NCI-H2081 (cell line): ENCODE measurements at places on chromosomes 7 and 10.
A peak's percentile ranks its signal among the peaks of the same experiment; 100 is the strongest.

- DNase-seq: no peak
Measured at GRCh38 chr7:38478404-38478803, 152.8 kb downstream of the AMPH start.

GRCh38 chr10:31928549-31929260 is at the start of gene ARHGAP12:
TSS of gene ARHGAP12 (minus strand) at chr10:31928831. CDS start at chr10:31908855, 19,976 bp downstream.
- DNase-seq: peak; percentile 72

GRCh38 chr10:43194266-43194665 is 56.0 kb downstream of the CSGALNACT2 start:
- no peak for DNase-seq

DNA sequence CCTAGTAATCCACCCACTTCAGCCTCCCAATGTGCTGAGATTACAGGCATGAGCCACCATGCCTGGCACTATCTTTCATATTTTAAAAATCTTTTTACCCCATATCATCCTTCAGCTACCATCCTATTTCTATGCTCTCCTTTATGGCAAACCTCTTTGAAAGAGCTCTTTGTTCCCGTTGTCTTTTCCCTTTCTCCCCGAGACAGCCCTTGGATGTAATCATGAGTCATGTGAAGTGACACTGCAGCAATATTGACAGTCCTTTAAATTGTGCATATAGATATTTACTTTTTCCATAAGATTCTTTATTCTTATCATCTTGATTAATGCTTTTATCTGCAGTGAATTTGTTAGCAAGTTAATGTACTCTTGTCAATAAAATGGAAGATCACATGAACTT is 286.6 kb downstream of the ANKRD7 start:
- no peak for DNase-seq

DNA sequence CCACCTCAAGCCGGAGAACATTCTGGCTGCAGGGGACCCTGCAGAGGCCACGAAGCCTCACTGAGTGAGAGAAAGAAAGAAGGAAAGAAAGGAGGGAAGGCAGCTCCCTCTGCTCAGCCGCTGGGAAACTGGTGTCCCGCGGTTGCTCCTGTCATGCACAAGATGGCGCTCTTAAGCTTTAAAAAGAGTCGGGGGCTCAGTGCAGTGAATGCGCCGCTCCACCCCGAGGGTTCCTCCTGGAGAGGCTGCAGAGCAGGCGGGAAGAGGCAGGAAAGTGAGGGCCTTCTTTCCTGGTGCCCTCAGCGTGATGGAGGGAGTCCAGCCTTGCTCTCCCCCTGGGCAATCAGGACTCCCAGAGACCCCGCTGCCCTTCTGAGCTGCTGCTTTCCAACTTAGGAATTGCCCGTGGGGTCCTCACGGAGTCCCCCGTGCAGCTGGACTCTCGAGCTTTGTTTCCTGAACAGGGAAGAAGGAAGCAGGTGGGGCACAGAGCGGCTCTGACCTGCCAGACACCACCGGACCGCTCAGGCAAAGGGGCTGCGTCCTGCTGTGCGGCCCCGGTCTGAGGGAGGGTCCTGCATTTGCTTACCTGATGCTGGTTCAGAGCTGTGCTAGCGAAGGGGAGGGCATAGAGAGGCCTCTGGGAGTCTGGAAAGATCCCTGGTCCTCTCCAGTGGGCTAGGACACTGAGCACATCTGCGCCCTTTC is 141.9 kb upstream of the MKI67 start:
- no peak for DNase-seq

DNA sequence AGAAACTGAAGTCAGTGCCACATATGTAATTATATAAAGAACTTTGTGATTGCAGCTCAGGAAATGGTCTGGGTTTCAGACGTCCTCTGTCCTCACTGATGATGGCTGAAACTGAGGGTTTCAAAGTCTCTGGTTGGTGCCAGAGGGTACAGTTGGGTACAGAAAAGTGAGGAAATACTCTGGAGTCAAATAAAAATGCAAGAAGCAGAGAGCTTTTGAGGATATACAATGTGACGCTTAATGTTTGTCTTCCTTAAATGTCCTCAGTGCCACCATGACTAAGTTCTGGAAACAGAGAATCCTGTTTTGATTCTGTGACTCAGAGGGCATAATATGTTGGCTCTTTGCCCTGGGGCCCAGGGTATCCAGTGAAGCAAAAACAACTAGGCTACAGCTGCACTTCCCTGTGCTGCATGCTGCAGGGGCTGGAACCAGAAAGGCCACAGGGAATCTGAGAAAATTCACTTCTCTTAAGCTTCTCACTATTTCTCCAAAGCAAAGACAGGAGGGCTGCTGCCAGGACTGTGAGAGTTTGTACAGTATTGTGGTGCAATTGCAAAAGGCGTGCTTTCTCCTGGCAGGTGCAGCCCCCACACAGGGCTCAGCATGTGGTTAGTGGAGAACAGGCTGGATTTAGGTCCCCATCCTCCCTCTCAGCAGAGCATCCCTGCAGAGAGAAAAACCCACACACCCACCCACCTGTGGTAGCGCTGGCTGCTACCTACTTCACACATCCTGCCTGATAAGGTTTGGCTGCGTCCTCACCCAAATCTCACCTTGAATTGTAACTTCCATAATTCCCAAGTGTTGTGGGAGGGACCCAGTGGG is 169.5 kb upstream of the SVIL start:
- peak; percentile 72 for DNase-seq

DNA sequence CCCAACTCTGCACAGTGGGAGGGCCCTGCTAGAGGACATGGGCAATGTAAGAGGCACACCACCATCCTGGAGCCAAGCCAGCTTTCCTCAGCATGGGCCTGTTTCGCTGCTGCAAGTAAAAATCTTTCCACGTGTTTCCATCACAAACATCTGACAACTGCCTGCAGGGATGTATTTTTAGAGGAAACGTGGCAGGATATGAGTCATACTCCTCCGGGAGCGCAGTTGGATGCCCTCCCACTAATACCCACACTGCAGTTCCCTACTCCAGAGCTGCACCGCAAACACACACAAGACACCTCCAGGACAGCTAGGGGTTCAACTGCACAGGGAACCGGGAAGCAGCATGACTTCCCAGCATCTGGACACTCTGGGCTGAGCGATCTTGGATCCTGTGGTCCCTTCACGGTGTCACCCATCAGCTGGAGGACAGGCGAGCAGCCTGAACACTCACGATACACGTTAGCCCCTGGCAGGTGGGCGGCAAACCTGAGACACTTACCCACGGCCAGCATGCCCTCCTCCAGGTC is 26.1 kb downstream of the PLAC9 start:
- peak; percentile 63 for DNase-seq

- no peak for DNase-seq
Measured at GRCh38 chr10:32271617-32272016, 75.3 kb downstream of the EPC1 start.

DNA sequence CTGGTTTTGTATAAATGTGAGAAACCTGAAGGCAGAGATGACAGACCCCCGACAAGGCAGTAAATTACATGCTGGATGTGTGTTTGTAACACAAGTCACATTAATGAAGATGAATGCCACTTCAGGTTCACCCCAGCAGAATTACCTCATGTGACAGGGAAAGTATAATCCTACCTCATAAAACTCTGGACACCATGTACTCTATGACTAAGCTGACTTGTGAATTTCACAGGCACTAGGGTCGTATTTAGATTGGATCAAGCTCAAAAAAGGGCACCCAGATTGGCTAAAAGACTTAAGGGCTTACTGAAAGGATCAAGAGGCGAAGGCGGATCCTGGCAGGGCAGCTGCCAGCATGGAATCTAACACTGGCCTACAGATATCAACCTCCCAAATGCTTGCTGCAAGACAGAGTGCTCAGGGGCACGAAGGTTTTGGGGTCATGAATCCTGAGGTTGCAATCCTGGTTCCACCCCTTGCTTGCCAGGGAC is 161.4 kb downstream of the PIP4K2A start:
- no peak for DNase-seq

GRCh38 chr10:19659920-19660655 is 156.1 kb upstream of the PLXDC2 start:
- DNase-seq: no peak

GRCh38 chr10:37704566-37704965 is 152.8 kb downstream of the ZNF248 start:
- DNase-seq: no peak

DNA sequence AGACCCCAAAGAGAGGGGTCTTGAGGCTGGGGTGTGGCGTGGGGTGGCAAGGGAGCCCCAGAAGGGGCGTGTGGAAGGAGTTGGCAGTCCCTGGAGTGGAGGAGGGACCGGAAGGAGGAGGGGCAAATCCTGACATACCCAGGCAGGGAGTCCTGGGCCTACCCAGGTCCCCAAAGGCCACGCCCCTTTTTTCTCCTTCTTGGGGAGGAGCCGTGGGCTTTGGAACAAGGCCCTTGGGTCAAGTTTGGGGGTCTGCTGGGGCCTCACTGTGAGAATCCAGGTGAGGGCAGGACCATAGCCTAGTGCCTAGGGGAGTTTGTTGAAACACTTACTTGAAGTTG is 1.2 kb upstream of the SMARCD3 start:
- no peak for DNase-seq

DNA sequence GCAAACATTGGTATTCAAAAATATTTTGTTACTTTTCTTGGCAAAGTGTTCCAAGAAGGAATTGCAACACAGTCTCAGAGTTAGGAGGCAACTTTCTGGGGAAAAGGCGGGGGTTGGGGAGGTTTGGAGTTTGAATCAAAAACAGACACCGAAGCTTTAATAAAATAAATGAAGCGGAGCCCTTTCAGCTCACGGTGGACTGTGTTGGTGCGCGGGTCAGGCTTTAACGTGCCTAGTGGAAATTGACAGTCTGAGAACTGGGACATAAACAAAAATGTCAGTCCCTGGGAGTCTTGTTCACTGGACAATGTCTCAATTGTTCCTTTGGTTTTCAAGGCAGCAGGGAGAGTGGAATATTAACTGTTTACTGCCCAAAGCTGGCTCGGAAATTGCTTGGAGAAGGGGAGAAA is 109.3 kb downstream of the TCF7L2 start:
- DNase-seq: no peak

DNA sequence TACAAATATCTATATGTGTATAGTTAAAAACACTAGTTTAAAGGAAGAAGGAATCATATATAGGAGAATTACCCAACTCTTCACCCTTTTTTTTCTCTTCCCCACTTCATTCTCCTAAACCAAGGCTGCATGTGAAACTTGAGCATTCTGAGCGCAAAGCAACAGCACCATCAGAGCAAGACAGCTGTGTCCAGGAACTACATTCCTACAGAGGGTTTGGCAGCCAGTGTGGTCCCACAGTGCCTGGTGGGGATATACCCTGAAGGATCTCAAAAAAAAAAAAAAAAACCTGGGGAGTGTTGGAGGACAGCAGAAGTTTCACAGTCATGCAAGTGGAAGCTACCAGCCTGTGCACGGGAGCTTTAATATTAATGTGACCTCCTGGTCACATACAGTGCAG is 310.4 kb downstream of the CTNNA3 start:
- DNase-seq: no peak

DNA sequence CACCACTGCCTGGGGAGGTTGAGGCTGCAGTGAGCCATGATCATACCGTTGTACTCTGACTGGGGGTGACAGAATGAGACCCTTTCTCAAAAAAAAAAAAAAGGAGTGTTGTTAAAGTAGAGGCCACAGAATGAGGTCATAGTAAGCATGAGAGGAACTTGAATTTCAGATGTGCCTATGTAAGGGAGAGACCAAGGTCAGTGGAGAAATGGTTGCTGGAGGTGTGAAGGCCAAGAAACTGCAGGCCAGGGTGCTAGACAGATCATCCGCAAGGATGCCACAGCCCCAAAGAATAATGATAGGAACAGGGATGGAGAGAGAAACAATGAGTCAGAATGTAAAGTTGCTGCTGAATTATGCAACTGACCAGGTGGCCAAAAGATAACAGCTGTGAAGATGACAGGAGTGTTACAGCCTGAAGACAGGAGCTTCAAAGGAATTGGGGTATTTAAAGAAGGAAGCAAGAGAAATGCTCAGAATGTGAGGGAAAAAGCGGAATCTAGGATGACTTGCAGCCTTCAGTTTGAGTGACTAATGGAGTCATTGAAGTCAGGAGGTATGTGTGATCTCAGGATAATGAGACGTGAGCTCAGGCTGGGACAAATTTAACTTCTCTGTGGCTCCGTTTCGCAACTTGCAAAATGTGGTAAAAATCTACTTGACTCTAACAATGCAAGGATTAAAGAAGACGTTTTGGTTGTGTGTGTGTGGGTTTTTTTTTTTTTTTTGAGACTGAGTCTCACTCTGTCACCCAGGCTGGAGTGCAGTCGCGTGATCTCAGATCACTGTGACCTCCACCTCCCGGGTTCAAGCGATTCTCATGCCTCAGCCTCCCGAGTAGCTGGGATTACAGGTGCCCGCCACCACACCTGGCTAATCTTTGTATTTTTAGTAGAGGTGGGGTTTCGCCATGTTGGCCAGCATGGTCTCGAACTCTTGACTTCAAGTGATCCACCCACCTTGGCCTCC is 22.2 kb downstream of the TYW1B start:
- DNase-seq: no peak

DNA sequence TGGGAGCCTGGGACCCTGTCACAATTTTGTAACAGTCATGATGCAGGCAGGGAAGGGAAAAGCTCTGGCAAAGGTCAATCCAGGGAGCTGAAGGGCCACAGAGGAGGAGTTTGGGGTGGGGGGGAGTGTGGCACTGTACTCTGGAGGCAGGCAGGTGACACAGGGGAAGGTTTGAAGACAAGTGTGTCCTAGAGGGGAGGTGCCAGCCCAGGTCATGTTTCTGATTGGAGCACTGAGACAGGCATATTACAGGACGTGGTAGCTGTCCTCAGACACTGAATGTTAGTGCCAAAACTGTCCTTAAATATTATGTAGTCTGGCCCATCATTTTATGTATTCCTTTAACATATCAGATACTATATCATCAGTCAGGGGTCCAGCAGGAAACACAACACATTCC is 75.6 kb upstream of the LRRC4 start:
- DNase-seq: no peak

DNA sequence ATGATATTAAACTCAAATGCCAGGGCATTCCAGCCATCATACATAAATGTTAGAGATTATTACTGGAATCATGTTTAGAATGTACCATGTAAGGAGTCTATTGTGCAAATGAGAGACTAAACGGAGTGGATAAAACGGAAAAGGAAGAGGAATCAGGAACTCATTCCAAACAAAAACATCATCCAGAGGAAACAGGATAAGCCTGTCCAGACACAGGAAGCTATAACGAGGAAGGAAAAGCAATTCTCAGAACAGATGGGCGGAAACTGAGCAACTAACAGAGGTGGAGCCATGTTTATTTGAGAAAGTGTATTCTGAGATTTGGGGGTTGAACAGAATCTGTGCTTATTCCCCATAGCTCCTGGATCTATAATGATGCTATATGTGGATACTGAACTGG is 52.3 kb upstream of the TRIM24 start:
- DNase-seq: no peak

DNA sequence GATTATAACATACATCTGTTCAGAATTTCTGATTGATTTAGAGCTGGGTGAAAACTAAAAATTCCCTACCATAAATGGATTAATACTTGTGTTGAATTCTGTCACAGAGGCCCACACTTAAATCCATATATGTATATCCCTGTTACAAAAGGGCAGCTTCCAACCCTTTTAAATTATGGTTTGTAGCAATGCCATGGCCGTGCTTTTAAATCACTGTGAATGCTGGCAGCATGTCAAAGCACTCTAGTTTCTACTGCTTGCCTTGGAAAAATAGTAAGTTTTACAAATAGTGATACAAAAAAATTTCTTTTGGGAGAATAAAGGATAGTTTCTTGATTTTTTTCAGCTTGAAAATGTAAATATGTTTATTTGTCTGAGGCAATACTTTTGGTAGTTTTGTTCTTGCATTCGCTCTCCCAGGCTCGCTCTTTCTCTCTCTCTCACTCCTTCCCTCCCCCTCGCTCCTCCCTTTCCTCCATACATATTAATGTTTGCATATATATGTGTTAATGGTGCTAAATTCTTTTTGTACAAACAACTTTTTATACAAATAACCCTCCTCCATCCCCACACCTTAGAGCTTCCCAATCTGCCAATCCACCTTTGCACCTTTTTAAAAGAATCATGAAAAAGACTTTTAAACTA is 29.8 kb downstream of the TES start:
- no peak for DNase-seq
